Fibroblast of villous mesenchyme (primary cell): ENCODE measurements at places on chromosomes 5 and 9. TPM values are rescaled to one million over a fixed set of nuclear protein-coding genes. Genes with fewer than 3 reads are reported as not detected.

KLHL3 gene
- total RNA-seq, result 1.9 and 3.0 TPM in 2 replicates

NFIB gene
- total RNA-seq, result 5.8 and 12.1 TPM in 2 replicates

FAM169A gene
- 1.3 and 3.9 TPM in 2 replicates for total RNA-seq

TEX48 gene
- not detected in 2 replicates for total RNA-seq

IFNA21 gene
- total RNA-seq, result not detected in 2 replicates
